Neuronal stem cell (in vitro differentiated cells): ENCODE measurements at places on chromosomes 12 and 14.

- DNase-seq, result no peak
Observed at GRCh38 chr14:34671716-34672115, 41.8 kb upstream of the SNX6 start.

GRCh38 chr12:50937653-50938052 is 14.7 kb upstream of the HIGD1C start:
- DNase-seq, result no peak

DNA sequence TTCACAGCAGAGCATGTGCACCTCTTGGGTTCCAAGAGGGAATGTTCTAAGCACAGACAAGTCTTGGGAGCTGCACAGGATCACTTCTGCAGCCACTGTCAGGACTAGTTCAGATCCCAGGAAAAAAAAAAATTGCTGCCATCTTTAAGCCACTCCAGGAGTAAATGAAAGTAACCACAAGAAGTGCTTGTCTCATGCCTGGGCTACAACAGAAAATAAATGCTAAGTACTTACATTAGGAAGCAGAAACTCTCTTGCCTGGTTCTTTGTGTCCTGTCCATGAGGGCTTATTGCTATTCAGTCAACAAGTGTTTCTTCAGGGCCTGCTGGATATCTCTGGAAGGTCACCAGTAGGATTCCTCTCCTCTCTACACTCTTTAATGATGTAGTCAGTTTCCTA is 176.1 kb downstream of the KTN1 start:
- DNase-seq, result no peak

GRCh38 chr12:1978078-1978862 is 26.0 kb downstream of the DCP1B start:
- DNase-seq, result no peak

DNA sequence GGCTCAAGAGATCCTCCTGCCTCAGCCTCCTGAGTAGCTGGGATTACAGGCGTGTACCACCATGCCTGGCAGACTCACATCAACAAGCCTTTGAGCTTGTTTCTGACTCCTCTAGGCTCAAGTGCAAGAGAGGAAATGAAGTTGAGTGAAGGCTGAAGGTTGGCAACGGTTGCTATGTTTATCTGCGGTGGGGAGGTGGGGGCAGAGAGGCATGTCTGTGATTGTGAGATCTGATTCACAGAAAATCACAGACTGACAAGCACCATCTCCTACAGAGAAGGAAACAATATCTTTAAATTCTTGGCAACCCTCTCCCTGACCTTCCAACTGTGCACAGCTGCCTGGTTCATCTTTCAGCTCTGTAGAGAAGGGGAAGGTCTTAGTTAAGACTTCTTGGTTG is 22.1 kb upstream of the NINJ2 start:
- no peak for DNase-seq

- DNase-seq, result no peak
Observed at GRCh38 chr12:71955970-71956369, 17.3 kb downstream of the TPH2 start.

GRCh38 chr14:79702197-79702596 is 509.1 kb downstream of the DIO2 start:
- DNase-seq, result no peak
